ENCODE measurements at places on chromosomes 12 and 14. TPM values are rescaled to one million over a fixed set of nuclear protein-coding genes. Genes with fewer than 3 reads are reported as not detected.

- no peak for DNase-seq
These were observed 51.5 kb upstream of the SLC2A13 start for GRCh38 chr12:40157336-40157735.

- no peak for DNase-seq
These were observed 502.6 kb downstream of the DIO2 start for GRCh38 chr14:79708426-79709388.

DNA sequence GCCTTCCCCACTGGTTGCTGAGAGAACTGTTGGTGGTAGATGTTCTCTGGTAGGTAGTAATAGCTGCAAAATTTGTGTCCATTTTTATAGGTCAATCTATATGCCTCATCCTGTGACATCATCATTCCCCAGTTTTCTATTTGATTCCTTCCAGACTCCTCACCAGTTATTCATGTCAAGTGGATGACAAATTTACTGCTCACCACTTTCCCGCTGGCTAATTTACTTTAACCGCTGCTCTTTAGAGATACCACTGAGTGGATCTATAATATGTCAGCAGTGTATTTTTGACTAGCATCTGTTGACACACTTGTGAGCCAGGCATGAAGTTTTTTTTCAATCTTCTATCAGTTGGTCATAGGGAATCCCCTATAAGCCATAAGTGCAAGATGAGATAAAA lies 24.6 kb downstream of the GPR65 start:
- no peak for DNase-seq

DNA sequence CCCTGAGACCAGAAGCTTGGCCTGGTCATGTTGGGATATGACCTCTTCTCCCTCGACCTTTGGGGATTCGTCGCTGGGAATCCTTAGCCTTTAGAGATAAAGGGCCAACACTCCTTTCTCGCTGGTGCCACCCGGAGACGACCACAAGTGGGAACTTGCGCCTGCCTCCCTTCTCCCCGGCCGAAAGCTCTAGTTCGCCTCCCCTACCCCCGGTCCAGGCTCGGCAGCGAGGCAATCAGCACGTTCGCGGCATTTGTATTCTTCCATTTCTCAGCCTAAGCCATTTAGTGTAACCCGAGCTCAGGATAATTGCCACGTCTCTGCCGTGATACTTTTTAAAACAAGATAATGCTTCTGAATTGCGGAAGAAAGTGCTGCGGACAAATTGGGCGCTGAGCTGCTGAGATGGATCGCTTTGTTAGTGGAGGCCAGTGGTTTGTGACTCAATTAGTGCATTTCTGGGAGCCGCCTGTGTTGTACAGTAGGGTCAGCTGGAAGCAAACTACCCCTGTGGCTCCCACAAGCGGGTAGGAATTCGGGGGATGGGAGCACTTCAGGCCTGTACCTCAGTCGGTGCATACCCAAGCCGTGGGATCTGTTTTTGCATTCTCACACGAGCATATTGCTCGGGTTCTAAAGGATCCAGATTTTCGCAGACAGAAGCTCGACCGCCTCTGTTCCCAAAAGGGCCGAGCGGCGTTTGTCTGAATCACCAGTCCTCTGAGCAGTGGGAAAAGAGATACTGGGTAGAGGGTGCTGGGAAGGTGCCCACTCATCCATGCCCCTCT lies 6.8 kb upstream of the SIX1 start:
- no peak for DNase-seq

DNA sequence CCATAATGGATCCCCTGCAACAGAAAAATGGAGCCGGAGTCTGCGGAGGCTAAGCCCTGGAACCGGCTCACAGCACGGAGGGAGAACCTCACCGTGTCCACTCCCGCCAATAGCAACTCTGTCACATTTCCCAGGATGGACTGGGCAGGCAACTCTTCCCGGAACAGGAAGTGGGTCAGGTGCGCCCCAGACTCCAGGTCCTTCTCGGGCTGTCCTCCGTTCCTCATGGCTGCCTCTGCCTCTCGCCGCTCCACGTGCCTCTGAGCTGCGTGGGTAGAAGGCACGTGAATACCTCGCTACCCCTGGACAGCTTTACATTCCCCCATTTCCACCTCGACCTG lies 2.2 kb downstream of the CYP27B1 start:
- peak; percentile 79 for DNase-seq

DNA sequence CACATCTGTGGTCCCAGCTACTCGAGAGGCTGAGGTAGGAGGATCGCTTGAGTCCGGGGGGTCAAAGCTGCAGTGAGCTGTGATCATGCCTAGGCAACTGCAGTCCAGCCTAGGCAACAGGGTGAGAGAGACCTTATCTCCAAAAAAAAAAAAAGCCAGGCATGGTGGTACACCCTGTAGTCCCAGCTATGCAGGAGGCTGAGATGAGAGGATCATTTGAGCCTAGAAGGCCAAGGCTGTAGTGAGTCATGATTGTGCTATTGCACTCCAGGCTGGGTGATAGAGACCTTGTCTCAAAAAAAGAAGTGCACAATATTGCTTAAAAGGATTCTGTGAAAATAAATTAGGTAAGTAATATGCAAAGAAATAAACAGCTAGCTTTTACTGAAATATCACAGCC lies 17.0 kb downstream of the NAA25 start:
- DNase-seq, result no peak

- DNase-seq, result no peak
These were observed 19.8 kb upstream of the PGF start for GRCh38 chr14:74975059-74975810.

- DNase-seq, result no peak
These were observed 116.6 kb upstream of the BCL2L14 start for GRCh38 chr12:11954181-11954580.

DNA sequence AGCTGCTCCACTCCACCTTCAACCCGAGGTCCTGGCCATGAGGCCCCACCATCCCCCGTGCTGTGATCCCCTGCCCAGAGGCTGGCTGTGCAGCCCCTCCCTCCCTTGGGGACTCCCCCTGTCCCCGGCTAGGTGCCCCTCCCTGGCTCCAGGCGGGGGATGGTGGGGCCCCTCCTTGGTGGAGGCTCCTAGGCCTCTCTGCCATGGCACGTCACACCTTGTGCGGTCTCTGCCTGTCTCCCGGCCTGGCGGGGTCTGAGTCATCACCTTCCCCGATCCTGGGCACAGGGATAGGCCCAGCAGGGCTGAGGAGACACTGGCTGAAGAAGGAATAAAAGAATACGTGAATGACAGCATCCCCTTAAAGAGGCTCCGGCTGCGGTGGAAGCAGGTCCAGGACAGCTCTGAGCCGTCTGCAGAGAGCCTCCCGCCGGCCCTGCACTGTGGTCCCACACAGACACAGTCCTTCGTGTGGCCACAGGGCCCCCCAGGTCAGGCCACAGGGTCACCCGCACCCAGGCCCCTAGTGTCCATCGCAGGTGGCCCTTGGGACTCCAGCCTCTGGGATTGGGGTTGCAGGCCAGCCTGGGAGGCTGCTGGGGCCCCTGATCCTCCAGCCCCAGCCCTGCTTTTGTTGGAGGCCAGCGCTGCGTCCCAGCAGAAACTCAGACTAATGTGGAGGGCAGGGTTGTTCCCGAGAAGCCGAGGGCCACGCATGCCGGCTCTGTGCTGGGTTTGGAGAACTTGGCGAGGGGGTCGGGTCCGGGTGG lies 43.6 kb downstream of the KIF26A start:
- no peak for DNase-seq

DNA sequence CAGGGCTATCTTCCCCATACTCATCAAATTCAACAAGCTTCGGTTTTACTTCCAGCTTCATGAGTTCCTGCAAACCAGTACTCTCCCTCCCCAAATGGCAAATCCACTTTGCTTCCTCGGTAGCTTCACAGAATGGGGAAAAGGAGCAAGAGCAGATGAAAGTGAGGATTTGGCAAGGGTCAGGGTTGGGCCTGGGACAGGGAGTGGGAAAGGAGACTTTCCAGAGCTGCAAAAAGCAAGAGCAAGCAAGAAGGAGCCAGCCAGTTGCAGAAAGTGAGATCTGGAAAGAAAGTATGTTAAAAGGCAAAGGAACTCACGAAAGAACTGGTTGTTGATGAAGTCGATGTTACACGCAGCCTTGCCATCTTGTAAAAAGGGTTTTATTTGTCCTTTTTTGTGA lies 522.8 kb upstream of the TBX3 start:
- DNase-seq, result no peak

- DNase-seq, result no peak
These were observed 34.6 kb downstream of the CKB start for GRCh38 chr14:103488071-103488470.

ABCD4 gene
- total RNA-seq, result 17.8 TPM

SDR9C7 gene
- not detected for total RNA-seq

GMPR2 gene
- total RNA-seq, result 26.6 TPM

All from pancreas (tissue), 10 donors.